Forelimb muscle (tissue), 1 donor: ENCODE measurements at places on chromosomes 3 and 15.

- DNase-seq: no peak
Observed at GRCh38 chr3:178718995-178719635, 182.9 kb downstream of the KCNMB2 start.

DNA sequence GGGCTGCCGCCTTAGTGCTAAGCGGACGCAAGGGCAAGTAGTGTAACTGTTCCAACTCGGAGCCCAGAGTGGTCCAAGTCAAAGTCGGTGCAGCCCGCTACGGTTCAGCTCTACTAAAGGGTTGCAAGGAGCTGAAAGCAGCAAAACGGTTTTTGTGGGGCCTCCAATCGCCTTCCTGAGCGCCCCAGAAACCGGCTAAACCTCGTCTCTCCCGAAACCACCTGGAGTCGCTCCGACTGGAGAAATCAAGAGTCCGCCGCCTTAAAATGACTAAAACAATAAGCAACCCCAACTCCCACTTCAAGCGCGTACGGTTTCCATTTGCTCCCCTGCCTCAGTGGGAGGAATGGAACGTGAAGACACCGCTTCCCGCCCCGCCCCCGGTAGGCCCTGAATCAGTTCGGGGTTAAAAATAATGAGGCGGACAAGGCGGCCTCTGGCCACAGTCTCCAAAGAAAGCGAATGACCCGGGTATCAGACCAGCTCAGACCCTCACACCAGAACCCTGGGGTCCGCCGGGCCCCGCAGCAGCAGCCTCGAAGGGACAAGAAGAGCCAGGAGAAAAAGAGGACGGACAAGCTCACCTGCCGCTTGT is 401 bp downstream of the SEC11A start:
- DNase-seq: no peak

DNA sequence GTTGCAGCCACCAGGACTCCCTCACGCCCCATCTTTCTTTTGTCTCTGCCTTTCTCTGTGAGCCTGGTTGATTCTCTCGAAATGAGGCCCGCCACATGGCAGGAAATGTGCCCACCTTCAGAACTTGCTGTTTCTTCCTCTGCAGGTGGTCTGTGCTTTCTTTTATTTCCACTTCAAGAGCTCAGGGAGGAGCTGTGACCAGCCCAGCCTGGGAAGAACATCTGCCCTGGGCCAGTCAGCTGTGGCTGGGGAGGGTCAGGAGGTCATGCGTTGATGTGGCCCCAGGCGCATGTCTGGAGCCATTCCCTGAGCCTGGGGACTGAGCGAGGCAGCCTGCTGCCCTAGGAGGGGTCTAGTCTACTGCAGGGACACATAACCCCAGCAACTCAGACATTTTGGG is 8.0 kb downstream of the FBLN2 start:
- DNase-seq: no peak

GRCh38 chr3:69379661-69380060 is 6.2 kb downstream of the FRMD4B start:
- DNase-seq: no peak

DNA sequence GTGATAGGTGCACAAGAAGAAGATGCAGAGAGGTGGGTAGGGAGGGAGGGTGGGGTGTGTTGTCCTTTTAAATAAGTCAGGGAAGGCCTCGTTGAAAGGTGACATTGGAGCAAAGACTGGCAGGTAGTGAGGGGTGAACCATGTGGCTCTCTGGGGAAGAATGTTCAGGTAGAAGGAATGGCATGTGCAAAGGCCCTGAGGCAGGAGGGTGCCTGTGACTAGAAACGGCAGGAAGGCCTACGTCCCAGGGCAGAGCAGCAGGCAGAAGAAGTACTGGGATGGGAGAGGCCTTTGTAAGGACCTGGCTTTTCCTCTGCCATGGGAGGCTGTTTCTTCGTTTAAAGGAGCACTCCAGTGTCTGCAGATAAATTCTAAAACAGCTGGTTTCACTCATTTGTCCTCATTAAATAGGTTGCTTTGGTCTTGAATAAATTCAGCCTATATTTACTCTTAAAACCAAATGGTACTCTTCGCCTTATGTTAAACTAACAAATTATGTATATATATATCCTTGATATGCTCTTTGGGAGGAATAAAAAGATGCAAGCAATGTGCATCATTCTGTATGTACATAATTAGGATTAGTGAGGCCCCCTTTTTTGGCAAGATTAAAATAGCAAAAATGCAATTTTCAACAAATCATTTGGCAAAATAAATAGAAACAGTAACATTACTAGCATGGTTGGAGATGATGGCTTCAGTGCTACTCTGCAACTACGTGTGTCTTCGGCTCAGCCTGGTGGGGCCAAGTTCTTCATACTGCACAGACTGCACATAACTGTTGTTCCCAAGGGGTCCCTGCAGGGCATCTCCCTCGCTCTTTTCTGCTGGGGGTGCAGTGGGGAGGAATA is 151.4 kb downstream of the KLF13 start:
- no peak for DNase-seq

DNA sequence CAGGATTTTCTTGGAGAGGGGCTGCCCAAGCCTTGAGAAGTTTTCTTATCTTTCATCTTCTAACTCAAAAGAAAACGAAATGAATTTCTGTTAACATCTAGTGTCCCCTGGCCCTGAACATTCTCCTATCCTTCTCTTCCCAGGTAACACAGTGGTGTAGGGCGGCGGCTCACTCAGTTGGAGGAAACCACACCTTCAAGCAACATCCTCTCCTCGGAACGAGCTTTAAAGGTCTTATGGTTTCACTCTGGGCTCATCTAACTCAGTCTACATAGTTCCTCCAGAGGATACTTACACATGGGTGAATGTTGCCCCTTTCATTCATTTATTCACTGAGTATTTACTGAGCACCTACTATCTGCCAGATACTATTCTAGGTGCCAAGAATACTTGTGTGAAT is 31.0 kb upstream of the KLHL6 start:
- DNase-seq: no peak
